Osteocyte (in vitro differentiated cells): ENCODE measurements at places on chromosomes 4 and X. TPM values are rescaled to one million over a fixed set of nuclear protein-coding genes. Genes with fewer than 3 reads are reported as not detected.

- no peak for DNase-seq
Measured at GRCh38 chr4:44722001-44722400, 4.4 kb downstream of the GNPDA2 start.

GRCh38 chrX:42496239-42496638, 281.7 kb downstream of the PPP1R2C start:
- DNase-seq, result no peak

GRCh38 chr4:11614426-11614825, 185.7 kb upstream of the HS3ST1 start:
- no peak for DNase-seq

Gene GABRG1
- total RNA-seq, result not detected in 2 replicates

Gene FRMPD4
- total RNA-seq, result 1.6 and 1.7 TPM in 2 replicates

GRCh38 chr4:70915874-70916559, 13.8 kb downstream of the MOB1B start:
- no peak for DNase-seq

DNA sequence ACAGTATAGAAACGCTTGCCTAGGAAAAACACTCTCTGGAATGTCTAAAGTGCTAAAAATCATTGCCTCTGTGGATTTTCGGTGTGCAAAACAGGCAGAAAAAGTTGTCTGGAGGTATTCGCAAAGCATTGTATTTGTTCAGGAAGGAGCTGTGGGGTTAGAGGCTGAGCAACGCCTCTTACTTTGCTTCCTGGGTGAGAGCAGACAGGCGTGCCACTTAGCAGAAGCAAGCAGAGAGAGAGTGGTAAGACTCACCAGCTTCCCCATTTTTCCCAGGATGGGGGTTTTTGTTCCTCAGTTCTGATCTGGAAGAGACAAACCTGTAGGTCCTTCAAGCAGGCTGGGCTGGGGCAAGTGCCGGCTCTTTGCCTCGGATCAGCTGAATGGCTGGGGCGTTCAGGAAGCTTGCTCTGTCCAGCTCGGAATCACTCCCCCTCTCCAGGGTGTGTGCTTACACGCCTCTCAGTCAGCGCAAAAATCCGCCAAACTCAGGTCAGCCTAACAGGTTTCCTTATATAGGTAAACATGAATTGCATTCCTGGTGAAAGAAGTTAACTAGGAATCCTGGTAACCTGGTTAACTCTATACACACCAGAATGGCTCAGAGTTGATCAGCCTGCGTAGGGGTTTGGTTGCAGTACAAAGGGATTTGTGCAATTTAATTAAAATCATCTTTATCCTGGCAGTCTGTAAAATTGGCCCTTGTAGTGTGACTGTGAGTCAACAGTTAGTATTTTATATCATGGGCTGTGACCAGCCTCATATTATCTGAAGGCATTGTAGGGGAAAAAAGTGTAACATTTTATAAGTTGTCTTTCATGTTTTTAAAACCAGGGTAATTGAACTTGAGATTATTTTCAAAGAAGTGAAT, 213.1 kb upstream of the MID1 start:
- DNase-seq, result no peak
